ELF-1 (cell line): ENCODE measurements at places on chromosomes 2 and 18.

DNA sequence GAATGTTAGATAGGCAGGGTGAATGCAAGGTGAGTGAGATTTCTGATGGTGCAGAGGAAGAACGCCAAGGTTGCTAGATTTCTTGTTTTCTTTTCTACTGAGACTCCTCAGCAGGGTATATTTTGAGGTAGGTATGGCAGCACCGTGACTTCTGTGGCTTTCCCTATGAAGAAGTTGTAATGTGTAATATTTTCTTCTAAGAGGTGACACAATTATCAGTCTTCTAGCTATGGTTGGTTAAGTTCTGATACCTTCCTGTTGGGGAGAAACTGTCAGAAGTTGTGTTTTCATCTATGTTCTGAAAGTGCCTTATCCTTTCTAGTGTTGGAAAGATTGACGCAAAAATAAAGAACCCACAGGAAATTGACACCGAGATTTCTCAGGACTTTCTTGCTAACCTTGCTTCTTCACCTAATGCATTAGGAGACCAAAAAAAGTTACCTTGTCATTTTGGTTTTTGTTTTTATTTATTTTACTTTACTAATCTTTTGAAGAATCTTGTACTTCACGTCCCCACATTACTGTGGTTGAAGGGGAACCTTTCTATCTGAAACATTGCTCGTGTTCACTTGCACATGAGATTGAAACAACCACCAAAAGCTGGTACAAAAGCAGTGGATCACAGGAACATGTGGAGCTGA lies 11.9 kb downstream of the IL18R1 start:
- no peak for DNase-seq

DNA sequence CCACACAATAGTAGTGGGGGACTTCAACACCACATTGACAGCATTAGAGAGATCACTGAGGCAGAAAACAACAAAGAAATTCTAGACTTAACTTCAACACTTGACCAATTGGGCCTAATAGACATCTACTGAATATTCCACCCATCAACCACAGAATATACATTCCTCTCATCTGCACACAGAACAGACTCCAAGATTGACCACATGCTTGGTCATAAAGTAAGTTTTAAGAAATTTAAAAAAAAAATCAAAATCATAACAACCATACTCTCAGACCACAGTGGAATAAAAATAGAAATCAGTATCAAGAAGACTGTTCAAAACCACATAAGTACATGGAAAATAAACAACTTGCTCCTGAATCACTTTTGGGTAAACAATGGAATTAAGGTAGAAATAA lies 9.0 kb upstream of the FLACC1 start:
- no peak for DNase-seq

DNA sequence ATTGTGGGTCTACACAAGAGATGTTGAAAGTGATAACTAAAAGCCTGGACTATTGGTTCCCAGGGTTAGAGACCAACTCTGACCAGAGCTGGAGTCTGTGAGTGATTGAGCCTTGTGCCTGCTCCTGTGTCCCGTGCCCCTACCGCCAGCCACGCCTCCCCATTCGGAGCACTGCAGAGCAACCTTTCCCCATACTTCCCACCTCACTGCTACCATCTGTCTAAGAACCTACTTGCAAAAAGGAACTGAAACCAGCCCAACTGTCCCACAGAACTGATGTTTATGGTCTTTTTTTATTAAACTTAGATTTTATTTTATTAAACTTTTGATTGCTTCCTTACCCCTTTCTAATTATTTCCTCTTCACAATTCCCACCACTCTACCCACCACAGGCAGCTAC lies 300.3 kb upstream of the MGAT5 start:
- DNase-seq: no peak

GRCh38 chr18:45463451-45463850 lies 151.8 kb upstream of the SLC14A2 start:
- DNase-seq: no peak

- DNase-seq: no peak
Observed at GRCh38 chr2:215717501-215718381, 281.9 kb upstream of the FN1 start.

- peak; percentile 52 for DNase-seq
Observed at GRCh38 chr2:47569658-47570475, 166.9 kb downstream of the MSH2 start.

DNA sequence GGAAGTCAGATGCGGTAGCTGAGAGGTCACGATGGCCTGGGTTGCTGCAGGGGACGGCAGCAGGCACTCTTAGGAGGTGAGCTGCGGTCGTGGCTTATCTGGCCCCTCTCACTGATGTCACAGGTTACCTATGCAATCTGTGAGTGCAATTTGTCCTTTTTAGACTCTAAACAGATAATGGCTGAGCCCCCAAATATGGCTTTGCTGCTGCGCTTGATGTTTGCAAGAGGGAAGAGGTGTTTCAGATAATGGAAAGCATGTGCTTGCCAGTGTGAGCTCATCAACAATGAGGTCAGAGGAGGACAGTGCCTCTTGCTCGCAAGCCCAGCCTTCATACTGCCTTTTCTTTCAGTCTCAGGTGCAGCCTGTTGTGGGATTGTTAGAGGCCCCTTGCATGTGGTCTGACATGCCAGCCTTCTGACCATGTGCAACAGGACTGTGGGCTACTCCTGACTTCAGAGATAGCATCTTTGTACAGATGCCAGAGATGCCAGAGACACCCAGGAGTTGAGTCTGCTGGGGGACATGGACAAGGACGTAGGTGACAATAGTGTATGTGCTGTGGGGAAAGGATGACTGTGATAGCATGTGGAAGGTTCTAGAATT lies 151.3 kb downstream of the TANC1 start:
- DNase-seq: no peak

DNA sequence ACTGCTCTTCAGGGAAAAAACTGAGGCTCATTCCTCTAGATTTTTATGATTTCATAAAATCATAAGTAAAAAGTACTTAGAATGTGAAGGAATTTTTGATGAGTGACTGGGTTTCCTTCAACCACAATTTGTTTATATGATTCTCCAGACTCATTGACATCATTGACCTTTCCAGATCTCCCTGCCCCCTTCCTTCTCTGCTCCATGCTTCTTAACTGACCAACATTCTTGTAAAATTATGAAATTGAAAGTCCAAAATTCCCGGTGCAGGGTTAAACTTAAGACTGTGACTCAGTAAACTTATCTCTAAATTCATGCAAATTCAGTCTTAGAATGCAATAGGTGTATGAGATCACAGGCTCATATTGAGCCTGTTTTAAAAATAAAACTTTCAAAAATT lies 648.9 kb downstream of the TDRD15 start:
- no peak for DNase-seq

DNA sequence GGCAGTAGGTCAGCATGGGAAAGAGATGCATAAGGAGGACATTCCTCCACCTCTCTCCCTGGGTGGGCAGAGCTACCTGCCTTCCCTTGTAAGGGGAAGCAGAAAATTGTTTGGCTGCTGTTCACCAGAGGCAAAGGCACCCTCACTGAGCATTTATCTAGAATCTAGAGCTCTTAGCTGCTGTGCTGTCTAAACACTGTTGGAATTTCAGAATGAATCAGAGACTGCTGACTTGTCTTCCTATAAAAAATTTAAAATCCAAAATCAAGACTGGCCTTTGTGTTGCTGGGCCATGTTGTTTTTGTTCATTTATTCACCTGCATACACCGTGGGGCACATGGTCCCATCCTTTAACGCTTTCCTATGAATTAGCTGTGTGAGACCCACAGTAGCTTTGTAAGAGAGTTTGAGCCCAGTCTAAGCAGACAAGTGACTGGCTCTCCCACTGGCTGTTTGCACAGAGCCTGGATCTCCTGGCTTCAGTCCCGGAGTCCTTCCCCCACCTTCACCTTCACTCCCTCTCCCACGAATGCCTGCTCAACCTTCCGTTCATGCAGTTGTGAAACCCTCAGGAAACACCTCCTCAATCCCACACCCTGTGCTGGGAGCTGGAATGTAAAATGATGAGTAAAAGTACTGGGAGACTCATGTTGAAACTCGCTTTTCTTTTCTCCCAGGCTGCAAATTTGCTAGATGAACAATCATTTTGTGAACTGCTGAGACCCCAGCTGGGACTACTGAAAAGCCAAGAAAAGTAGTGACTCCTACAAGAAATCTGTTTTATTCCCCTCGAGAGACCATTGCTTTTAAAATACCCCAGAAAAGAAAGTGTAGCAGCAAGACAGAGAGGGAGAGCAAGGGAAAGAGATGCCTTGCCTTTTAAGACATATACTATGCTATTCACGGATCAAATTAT lies 76.2 kb downstream of the FAM168B start:
- no peak for DNase-seq

DNA sequence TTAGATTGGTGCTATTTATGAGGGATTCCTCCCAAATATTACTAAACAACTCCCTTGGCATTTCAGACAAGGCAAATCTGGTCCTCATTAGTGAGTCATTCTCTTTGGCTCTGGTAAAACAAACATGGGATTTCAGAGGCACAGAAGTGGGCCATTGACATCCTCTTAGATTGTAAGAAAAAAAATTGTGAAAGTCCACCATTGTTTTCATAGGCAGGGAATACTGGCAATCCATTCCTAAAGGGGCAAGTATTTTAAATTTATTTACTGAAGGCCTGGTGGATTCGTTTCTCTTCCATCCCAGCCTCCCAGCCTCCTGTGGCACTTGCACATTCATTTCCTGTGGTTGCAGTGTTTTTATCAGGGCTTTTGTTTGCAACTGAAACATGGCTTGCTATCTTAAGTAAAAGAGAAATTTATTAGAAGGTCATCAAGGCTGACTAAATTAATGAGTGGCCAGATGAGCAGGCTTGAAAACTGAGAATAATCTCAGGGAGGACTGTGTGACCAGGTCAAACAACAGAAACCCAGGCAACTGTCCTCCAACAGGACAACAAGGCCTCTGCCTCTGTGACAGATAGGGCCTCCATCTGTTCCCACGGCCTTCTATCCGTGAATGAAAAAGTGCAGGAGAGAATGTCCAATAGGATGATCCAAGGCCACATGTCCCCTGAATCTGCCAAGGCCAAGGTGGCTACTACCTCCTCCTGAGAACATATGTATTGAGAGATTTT lies 23.1 kb upstream of the TNFAIP6 start:
- DNase-seq: no peak

- no peak for DNase-seq
Observed at GRCh38 chr2:177942731-177943130, 129.8 kb downstream of the PDE11A start.

GRCh38 chr18:4807604-4808293 lies 352.6 kb upstream of the DLGAP1 start:
- no peak for DNase-seq

DNA sequence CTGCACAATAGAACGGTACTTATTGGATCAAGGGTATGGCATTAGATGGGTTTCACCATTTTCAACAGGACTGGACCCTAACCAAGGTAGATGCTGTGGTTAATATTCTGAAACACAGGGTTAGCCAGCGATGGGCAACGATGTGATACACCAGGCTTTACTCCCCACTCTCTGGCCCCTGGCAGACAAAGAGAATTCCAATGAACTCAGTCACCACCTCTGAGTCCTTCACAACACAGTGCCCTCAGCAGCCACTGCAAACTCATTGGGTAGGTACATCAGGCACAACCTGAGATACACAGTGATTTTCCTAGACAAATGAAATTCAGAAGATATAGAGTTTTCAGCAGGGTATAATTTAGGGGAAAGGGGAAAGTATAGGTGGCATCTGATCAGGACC lies 634.5 kb downstream of the ZEB2 start:
- DNase-seq: no peak

GRCh38 chr18:48333563-48333962 lies 75.6 kb downstream of the ZBTB7C start:
- no peak for DNase-seq

- DNase-seq: no peak
Observed at GRCh38 chr2:26195040-26195984, 22.4 kb downstream of the GAREM2 start.

- no peak for DNase-seq
Observed at GRCh38 chr18:9422816-9423519, 52.3 kb upstream of the RALBP1 start.

- DNase-seq: peak; percentile 92
Observed at GRCh38 chr2:95087379-95087778, 34.2 kb downstream of the MRPS5 start.

GRCh38 chr2:25131567-25132298 lies 36.6 kb downstream of the POMC start:
- peak; percentile 36 for DNase-seq

- DNase-seq: no peak
Observed at GRCh38 chr2:178756843-178757242, 50.4 kb downstream of the TTN start.
